Activated naive CD4-positive, alpha-beta T cell treated with anti-CD3 and anti-CD28 coated beads, Interleukin-2, amount 50 U/mL, for 72 hours (primary cell): ENCODE measurements at places on chromosomes 3 and 15. TPM values are rescaled to one million over a fixed set of nuclear protein-coding genes. Genes with fewer than 3 reads are reported as not detected.

Gene AP3B2
- total RNA-seq, result 1.4 TPM

Gene TNFAIP8L3
- total RNA-seq, result not detected

Gene FMN1
- 1.1 TPM for total RNA-seq

Gene CCR1
- not detected for total RNA-seq

Gene SLC24A5
- total RNA-seq, result not detected

Gene BTLA
- total RNA-seq, result 38.0 TPM

Gene CDC25A
- 29.0 TPM for total RNA-seq

Gene SGO1
- total RNA-seq, result 29.1 TPM

Gene DUOXA2
- not detected for total RNA-seq

Gene C2CD4A
- total RNA-seq, result 0.14 TPM

Gene RASSF1
- 68.3 TPM for total RNA-seq

Gene KLF15
- 0.68 TPM for total RNA-seq

Gene HRG
- not detected for total RNA-seq

Gene CCR9
- total RNA-seq, result not detected

Gene MORF4L1
- total RNA-seq, result 287 TPM

Gene NPAP1
- not detected for total RNA-seq

Gene STRIT1
- total RNA-seq, result not detected

Gene GALNT15
- not detected for total RNA-seq

Gene CRYBG3
- total RNA-seq, result 1.3 TPM

Gene THSD4
- total RNA-seq, result not detected

Gene ZNF774
- 0.50 TPM for total RNA-seq

Gene ZMYND10
- 4.1 TPM for total RNA-seq

Gene ARNT2
- total RNA-seq, result not detected

Gene MEGF11
- not detected for total RNA-seq

Gene GTF2A2
- total RNA-seq, result 141 TPM

Gene ZMAT3
- total RNA-seq, result 83.2 TPM

Gene P2RY1
- 1.9 TPM for total RNA-seq

Gene CLDN16
- not detected for total RNA-seq

Gene RLBP1
- not detected for total RNA-seq

Gene LRRN1
- 0.16 TPM for total RNA-seq

Gene ATP13A4
- total RNA-seq, result 6.1 TPM

Gene CIP2A
- 48.3 TPM for total RNA-seq

Gene SI
- not detected for total RNA-seq
